Fibroblast of skin of right biceps (primary cell): ENCODE measurements at places on chromosomes 13 and 19.

DNA sequence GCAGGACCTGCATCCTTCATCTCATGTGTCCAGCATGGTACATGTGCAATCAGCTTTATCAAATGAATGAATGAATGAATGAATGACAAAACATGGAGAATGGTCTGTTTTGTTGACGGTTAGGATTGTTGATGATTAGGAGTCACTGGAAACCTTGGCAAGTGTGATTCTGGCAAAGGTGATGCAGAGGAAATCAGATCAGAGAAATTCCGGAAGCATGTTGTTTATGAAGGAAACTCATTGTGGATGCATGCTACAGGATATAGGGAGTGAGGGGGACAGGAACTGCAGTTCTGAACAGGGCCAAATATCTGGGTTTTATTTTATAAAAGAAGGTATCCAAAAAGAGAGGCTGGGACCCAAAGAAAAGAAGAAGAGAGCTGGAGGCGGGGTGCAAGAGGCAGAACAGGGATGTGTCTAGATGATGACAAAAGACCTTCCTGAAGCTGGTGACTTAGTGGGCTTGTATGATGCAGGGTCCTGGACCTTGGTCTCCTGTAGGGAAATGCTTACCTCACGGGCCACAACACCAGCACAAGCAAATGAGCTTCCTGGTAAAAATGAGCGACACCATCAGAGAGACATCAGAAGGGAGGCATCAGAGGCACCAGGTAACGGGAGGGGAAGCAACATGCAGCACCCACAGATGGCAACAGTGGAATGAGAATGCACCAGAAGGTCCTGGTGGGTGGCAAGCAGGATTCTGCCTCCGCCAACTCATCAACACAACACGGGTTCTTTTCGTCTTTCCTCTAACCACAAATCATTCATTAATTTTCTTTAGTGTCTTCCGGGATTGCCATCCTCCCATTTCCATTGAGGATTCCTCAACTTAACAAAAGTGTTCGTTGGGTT lies 159.6 kb downstream of the FOXO1 start:
- DNase-seq, result no peak

DNA sequence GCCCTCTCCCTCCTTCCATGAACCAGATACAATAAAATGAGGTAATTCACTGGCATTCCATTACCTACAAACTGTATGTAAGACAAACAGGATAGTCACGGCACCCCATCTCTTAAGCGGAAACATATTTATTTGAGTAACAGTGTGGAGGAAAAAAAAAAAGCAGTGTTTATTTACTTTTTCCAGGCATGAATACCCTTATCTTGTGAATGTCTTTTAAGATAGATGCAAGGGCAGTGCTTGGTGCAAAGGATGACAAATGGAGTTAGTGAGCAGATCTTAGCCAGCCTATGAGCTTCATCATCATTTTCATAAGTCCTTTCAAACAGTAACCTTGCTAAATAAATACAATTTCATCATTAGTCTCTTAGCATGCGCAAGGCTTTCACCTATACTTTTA lies 1661.8 kb upstream of the SPRY2 start:
- DNase-seq, result no peak

DNA sequence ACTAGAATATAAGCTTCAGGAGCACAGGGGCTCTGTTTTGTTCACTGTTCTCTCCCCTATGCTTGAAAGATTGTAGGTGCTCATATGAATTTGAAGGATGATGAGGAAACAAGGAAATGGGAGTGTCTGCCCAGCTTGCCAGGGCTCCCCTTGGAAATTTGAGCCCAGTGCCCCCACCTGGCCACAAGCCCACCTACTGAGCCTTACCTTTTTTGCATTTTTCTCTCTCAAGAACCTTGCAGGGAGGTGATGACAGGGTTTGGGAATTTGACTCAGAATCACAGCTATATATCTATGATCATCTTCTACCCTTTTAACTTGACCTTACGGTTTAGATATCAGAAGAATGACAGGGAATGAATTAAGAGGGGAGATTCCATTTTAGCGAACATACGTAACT lies 33.8 kb downstream of the SERP2 start:
- DNase-seq, result no peak

- DNase-seq, result no peak
These were observed 2.1 kb upstream of the VWA8 start for GRCh38 chr13:41962994-41963393.

GRCh38 chr19:31294189-31294588 lies 55.0 kb downstream of the TSHZ3 start:
- no peak for DNase-seq

GRCh38 chr19:17902701-17903100 lies 30.1 kb upstream of the CCDC124 start:
- peak; percentile 40 for DNase-seq

- no peak for DNase-seq
These were observed 37.4 kb upstream of the KLF12 start for GRCh38 chr13:74171641-74172040.

DNA sequence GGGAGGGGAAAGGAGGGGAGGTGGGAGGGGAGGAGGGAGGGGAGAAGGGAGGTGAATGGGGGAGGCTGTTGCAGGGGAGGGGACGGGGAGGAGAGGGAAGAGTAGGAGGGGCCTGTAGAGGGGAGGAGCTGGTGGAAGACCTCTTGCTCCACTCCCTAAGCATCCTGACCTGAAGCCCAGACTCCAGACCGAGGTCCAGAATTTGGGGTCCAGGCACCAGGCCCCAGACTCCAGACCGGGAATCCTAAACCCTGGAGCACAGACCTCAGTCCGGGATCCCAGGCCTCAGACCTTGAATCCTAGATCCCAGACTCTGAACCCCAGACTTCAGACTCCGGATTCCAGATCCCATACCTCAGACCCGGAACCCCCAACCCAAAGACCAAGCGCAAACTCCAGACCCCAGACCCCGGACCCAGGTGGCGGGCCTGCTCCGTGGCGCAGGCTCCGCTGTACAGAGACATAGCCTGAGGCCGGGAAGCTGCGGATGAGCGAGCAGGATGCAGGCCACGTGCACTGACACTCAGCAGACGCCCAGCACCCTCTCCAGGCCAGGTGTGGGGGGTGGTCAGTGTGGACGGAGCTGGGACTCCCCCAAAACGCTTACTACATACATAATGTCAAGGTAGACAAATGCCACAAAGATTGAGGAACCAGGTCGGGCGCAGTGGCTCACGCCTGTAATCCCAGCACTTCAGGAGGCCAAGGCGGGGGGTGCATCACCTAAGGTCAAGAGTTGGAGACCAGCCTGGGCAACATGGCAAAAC lies 710 bp upstream of the BTBD2 start:
- DNase-seq, result peak; percentile 83

- no peak for DNase-seq
These were observed 10.1 kb downstream of the BCL3 start for GRCh38 chr19:44758596-44758995.
